ENCODE measurements at places on chromosomes 12 and 14. TPM values are rescaled to one million over a fixed set of nuclear protein-coding genes. Genes with fewer than 3 reads are reported as not detected.

ITGB7 gene
- 38.6 TPM for total RNA-seq

SLC24A4 gene
- not detected for total RNA-seq

AREL1 gene
- total RNA-seq = 8.7 TPM

CD4 gene
- total RNA-seq = not detected

SLC6A13 gene
- total RNA-seq = not detected

AICDA gene
- total RNA-seq = 27.6 TPM

DNA sequence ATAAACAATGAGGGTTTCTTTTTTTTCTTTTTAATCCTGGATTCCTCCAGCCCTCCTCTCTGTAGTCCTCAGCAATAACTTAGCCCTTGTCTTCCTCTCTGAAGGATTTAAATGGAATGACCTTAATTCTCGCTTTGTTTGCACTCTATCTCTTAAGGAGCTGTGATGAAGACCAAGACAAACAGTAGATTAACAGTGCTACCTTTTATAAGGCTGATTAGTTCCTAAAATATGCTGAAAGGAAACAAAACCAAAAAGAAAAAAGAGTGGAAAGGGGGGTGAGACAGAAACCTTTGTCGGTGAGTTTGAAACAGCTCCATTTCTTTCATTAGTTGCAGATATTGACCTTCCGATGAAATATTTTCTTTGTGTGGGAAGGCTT, 38.7 kb upstream of the PTCSC3 start:
- DNase-seq = no peak

DNA sequence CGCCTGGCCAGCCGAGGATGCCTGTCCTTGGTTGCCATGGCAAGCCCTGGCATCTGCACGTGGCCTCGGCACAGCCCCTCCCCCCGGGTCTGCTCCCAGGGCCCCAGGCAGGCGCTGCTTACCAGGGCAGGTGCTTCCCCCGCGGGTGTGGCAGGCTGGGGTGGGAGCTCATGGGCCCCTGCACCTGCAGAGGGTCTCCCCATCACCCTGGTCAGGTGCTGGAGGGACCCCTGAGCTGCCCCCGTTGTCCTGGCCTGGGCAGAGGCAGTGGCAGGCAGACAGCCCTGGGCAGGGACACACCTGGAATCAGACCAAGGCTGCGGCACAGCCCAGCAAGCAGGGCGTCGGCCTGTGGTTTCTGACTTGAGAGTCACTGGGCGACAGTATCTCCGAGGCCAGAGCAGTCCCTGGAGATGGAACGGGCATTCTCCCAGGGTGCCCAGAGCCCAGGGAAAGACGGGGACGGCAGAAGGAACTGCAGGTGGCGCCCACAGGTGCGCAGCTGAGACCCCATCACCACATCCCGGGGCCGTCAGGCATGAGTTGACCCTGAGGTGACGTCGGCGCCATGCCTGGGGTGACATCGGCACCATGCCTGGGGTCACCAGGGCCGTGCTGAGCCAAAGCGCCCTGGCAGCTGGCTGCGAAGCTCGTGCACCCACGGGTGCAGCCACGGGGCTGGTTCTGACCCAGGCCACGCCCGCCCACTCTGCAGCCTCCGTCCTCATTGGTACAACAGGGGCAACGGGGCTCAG, 56.1 kb upstream of the FBRSL1 start:
- no peak for DNase-seq

DNA sequence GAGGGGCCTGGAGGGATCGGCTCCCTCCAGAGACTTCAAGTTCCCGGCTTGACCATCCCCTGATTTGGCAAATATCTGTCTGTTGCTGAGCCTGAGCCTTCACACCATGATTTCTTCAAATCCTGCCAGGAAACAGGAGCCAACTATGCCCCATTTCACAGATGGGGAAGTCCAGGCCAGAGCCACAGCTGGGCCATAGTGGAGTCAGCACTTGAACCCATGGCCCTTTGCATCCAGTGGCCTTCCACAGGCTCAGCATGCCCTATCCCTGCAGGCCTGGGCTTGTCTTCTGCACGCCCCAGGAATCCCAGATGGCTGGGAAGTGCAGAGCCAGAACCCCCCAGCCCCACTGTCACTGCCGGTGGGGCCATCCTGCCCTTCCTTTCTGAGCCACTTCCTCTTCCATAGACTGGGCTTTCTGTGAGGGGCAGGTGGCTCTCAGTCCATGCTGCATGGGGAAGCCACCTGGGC, 44.9 kb downstream of the CYP46A1 start:
- no peak for DNase-seq

DNA sequence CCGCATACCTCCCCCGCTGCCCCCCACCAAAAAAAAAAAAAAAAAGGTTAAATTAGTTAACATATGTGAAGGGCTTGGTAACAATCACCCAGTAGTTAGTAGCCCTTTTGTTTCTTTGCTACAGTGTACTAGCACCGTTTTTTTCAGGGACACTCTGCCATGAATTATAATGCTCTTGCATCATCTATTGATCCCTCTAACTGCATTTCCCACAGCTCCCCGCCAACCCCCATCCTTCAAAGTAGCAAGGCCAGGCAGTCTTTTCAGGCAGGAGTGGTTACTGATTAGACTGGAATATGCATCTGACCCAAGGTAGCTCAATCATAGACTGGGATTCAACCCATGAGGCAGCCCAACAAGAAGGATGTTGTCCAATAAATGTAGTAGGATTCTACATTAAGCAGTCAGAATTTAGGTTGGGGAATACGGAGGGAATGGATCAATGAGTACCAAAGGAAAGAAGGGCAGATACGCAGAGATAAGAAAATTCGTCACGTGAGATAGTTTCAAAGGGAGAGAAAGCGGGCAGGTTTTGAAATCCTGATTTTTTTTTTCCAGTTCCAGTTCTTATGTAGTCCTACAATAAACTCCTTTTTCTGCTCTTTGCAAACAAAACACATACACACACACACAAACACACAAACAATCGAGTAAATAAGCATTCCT, 39.8 kb upstream of the CRACR2A start:
- no peak for DNase-seq
